ENCODE measurements at places on chromosomes 16 and 17. TPM values are rescaled to one million over a fixed set of nuclear protein-coding genes. Genes with fewer than 3 reads are reported as not detected.

Gene CA10
- not detected for polyA plus RNA-seq

Gene SGCA
- 96.5 TPM for polyA plus RNA-seq

Gene PRPSAP2
- polyA plus RNA-seq = 11.0 TPM

Gene KRTAP4-5
- not detected for polyA plus RNA-seq

Gene CTF1
- 13.5 TPM for polyA plus RNA-seq

Gene TMEM220
- polyA plus RNA-seq = 8.3 TPM

Gene REXO5
- 1.6 TPM for polyA plus RNA-seq

Gene SYNGR3
- polyA plus RNA-seq = 0.53 TPM

Gene ENPP7
- polyA plus RNA-seq = not detected

Gene SERPINF2
- polyA plus RNA-seq = 1.4 TPM

Gene CLDN7
- 1.1 TPM for polyA plus RNA-seq

Gene GCGR
- polyA plus RNA-seq = not detected

Gene KRT13
- not detected for polyA plus RNA-seq

Gene DOC2A
- polyA plus RNA-seq = 0.88 TPM

All from heart left ventricle (tissue), 16 donors.